Liver (tissue), 10 donors: ENCODE measurements at places on chromosomes 12 and 14.

DNA sequence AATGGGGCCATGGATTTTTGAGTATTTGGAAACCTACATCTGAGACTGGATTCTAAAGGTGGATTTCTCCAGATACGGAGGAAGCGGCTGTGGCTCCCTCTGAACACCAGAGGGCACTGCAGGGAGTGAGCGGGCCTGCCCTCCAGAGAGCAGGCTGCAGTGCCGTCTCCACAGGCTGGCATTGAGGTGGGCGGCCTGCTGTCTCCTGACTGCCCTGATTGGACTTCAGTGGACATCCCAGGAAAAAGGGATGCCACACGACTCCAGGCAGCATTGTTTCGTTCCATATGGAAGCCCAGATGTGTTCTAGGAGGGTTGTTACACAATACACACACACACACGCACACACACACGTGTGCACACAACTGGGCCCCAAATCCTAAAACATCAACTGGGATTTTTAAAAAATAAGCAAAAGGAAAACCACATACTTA is 20.9 kb upstream of the ANO2 start:
- DNase-seq = peak; percentile 51

- DNase-seq = no peak
Observed at GRCh38 chr14:51828017-51828797, 32.2 kb upstream of the GNG2 start.

DNA sequence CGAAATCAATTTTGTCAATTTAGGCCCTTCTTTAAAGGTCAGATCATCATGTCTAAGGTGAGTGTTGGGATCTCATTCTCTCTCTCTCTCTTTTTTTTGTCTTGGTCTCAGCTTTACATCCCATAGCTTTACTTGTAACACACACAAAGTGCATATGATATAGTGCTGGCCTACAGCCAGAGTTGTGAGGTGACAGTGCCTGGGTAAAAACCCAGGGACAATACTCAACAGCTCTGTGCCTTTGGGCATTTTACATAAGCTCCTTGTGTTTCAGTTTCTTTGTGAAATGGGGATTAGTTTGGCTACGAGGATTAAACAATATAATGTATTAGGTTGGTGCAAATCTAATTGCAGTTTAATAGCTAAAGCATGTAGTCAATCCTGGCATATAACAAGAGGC is 40.2 kb downstream of the GRIP1 start:
- DNase-seq = no peak

DNA sequence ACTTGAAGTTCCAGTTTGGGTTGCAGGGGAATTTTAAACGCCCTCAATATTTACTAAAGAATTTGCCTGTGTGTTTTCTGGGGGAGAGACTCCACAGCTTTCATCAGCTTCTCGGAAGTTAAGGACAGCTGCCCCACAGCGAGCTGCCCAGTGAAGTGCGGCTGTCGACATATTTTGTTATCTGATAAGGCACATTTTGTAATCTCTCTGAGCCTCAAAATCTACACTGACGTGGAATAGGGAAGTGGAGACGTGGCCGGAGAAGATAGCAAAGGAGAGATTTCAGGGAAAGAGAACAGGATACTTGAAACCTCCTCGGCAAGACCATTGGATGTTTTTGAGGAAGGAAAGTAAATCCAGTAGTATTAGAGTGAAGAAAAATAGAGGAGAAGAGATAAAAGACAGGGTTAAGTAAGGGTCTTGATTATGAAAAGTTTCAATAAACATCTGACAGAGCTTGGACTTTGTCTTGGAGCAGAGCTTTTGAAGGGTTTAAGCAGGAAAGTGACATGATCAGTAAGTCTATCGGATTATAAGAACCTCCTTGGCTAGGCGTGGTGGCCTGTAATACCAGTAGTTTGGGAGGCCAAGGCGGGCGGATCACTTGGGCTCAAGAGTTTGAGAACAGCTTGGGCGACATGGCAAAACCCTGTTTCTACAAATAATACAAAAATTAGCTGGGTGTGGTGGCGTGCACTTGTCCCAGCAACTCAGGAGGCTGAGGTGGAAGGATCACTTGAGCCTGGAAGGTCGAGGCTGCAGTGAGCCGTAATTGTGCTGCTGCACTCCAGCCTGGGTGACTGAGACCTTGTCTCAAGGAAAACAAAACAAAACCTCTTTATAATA is 1.1 kb downstream of the POLR3B start:
- DNase-seq = no peak

GRCh38 chr14:29799464-29800095 is 128.1 kb downstream of the PRKD1 start:
- DNase-seq = no peak

GRCh38 chr12:63028951-63029350 is 94.0 kb upstream of the PPM1H start:
- DNase-seq = no peak

- DNase-seq = no peak
Observed at GRCh38 chr14:30153717-30154116, 226.1 kb upstream of the PRKD1 start.

- DNase-seq = no peak
Observed at GRCh38 chr12:34602213-34602940, 580.1 kb downstream of the ALG10 start.

DNA sequence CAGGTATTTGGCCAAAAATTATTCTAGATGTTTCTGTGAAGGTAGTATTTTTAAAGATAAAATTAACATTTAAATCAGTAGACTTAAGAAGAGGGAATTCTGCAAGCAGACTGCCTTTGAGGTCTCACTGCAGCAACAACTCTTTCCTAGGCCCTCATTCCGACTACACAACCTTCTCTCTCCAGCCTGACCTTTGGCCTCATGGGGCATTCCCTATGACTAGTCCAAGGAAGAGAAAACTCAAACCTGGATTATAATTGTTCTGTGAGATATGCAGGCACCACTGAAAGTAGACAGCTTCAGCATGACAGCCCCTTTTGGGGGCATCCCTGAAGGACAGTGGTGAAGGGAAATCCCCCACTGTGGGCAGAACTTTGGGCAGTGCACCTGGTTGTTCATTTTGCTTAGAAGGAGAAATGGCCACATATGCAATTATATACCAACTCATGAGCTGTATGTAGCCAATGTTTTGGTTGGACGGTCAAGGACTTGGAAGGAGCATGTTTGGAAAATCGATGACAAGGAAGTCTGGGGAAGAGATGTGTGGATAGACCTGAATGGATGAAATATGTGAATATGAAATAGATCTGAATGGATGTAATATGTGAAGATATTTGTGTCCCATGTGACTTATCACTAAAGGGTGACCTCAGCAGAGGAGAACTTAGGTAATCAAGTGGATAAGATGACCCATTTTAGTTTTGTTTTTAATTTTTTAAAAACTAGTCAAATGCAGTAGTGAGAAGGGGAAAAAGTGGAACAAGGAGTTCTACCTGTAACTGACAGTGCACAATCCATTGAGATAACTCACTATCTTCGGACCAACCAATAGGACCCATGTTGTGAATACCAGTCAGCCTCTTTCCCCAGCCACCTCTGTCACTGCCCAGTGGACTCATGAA is 233.3 kb upstream of the FOXN3 start:
- no peak for DNase-seq

DNA sequence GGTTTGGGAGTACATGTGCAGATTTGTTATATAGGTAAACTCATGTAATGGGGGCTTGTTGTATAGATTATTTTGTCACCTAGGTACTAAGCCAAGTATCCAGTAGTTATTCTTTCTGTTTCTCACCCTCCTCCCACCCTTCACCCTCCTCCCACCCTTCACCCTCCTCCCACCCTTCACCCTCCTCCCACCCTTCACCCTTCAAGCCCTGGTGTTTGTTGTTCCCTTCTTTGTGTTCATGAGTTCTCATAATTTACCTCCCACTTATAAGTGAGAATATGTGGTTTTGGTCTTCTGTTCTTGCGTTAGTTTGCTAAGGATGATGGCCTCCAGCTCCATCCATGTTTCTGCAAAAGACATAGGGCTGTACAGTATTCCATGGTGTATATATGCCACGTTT is 58.7 kb upstream of the OR10AD1 start:
- DNase-seq = no peak

- no peak for DNase-seq
Observed at GRCh38 chr14:70771781-70772212, 37.5 kb downstream of the MAP3K9 start.

DNA sequence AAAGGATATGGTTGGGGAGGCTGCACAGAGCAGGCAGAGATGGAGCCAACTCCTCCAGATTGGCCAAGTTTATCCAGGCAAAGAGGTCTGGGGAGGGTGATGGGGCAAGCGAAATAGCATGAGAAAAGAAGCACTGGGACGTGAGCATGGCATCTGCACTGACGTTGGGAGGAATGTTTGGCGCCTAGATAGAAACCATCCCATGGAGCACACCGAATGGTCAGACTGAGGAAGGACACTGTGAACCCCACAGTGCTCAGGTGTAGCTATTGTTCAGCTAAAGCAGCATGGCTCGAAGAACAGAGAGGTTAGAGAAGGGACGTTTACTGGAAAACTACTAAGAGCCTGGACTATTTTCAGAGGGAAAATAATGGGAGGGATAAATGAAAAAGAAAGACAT is 387.1 kb downstream of the EMP1 start:
- no peak for DNase-seq

- DNase-seq = peak; percentile 92
Observed at GRCh38 chr14:74881431-74882102, at the start of gene DLST. Gene DLST (plus strand): TSS chr14:74881916. CDS start chr14:74881954, 38 bp downstream.

GRCh38 chr12:122123051-122123760 is 44.6 kb downstream of the MLXIP start:
- DNase-seq = peak; percentile 82

- DNase-seq = no peak
Observed at GRCh38 chr14:33767586-33768457, 183.1 kb downstream of the EGLN3 start.

- DNase-seq = no peak
Observed at GRCh38 chr12:41186026-41186425, 2.1 kb upstream of the PDZRN4 start.
